Activated CD4-positive, alpha-beta T cell treated with anti-CD3 and anti-CD28 coated beads, Interleukin-2, amount 50 U/mL, for 24 hours (primary cell): ENCODE measurements at places on chromosomes 12 and 14.

DNA sequence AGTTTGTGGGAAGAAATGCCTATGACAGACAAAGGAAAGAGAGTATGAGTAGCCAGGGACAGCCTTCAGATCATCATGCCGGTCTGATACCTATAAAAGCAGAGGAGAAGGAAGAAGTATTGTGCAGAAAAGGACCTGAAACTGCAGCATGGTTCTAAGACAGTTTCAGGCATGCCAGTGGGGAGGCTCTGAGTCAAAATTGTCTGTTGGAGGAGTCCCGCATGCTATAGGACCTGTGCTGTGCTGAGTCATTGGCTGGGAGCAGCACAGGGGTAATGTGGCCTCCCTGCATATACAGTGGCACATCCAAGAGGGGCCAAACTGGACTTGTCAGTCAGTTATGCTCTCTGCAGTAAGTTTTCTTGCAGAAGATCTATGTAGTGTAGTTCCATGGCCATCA is 40.7 kb downstream of the NEUROD4 start:
- no peak for DNase-seq

- DNase-seq = no peak
Measured at GRCh38 chr14:32507029-32507984, 178.2 kb downstream of the AKAP6 start.

DNA sequence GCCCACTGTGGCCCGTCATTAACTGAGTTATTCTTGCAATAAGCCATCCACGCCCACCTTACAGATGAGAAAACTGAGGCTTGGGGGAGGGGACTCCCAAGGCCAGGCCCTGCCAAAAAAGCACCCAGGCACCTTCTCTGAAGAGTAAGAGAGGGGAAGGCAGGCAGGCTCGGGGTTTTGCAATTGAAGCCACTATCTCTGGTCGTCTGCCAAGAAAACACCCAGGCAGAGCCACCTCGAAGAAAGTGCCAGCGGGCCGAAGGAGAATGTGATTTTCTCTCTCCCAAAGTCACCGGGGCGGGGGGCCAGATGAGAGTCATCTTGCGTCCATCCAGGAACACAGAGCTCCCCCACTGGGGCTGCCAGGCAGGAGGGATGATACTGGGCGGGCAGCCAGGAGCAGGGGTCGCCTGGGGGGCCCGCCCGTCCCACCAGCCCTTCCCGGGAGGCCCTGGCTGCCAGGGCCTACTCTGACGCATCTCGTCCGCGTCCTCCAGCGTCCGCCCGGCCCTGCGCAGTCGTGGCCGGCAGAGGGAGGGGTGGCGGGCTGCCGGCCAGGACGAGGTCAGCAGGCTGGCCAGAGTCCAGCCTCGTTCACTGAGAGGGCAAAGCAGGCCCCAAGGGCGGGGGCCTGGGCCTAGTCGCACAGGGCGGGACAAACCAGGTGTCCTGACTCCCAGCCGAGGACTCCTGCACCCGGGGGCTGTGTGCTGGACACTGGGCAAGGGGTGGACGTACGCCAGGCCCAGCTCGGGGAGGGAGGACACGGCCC is 74.3 kb downstream of the RFLNA start:
- no peak for DNase-seq

- DNase-seq = no peak
Measured at GRCh38 chr14:69693145-69693544, 73.8 kb upstream of the SRSF5 start.

- no peak for DNase-seq
Measured at GRCh38 chr12:70045036-70045435, 198.2 kb upstream of the CNOT2 start.

- DNase-seq = no peak
Measured at GRCh38 chr12:65602610-65603295, 221.5 kb upstream of the HMGA2 start.

GRCh38 chr12:6085841-6086240 is 38.6 kb downstream of the VWF start:
- no peak for DNase-seq
